Transverse colon (tissue), 4 donors: ENCODE measurements at places on chromosomes 16 and 17. TPM values are rescaled to one million over a fixed set of nuclear protein-coding genes. Genes with fewer than 3 reads are reported as not detected.

Gene SLC52A1
- 3.4 TPM for total RNA-seq

Gene GRIN2A
- total RNA-seq = 0.20 TPM

Gene RASD1
- 83.8 TPM for total RNA-seq

Gene HEATR9
- not detected for total RNA-seq

Gene C17orf113
- not detected for total RNA-seq

Gene SAMD14
- 0.32 TPM for total RNA-seq

Gene CCL2
- 141 TPM for total RNA-seq

Gene AATK
- total RNA-seq = 9.4 TPM

Gene CNTNAP4
- not detected for total RNA-seq

Gene TP53TG3B
- total RNA-seq = not detected

GRCh38 chr17:20263595-20263994, 203.7 kb downstream of the LGALS9B start:
- no peak for DNase-seq

GRCh38 chr16:6695666-6696065, 637.0 kb upstream of the RBFOX1 start:
- DNase-seq = no peak

GRCh38 chr16:65975049-65975708, 391.3 kb upstream of the CDH5 start:
- DNase-seq = no peak

GRCh38 chr17:66676421-66676820, 158.5 kb upstream of the CACNG5 start:
- peak; percentile 89 for DNase-seq

DNA sequence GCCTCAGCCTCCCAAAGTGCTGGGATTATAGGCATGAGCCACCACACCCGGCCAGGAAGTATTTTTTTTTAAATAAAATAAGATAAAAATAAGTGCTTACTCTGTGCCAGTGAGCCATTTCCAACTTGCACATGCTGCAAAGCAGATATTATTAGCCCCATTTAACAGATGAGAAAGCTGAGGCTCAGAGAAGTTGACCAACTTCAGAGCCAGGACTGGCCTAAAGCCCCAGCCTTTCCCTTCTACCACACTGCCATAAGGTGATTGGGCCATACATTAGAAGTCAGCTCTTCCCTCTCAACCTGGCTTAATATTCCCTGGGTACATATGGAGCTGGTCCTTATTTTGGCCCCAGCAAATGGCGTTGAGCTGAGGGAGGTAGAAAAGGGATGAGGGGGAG, 25.1 kb downstream of the NEUROD2 start:
- DNase-seq = no peak

- DNase-seq = no peak
Measured at GRCh38 chr16:2386990-2387389, 42.3 kb upstream of the CCNF start.

GRCh38 chr17:76106703-76107102, 3.1 kb upstream of the EXOC7 start:
- DNase-seq = no peak

DNA sequence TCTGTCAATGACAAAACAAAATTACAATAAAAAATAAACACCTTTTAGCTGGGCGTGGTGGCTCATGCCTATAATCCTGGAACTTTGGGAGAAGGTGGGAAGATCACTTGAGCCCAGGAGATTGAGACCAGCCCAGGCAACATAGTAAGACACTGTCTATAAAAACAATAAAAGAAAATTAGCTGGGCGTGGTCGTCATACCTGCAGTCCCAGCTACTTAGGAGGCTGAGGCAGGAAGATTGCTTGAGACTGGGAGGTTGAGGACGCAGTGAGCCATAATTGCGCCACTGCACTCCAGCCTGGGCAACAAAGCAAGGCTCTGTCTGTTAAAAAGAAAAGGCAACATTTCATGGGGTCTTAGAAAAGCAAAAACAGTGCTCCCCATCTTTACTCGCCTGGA, 32.7 kb downstream of the EMP2 start:
- peak; percentile 26 for DNase-seq

GRCh38 chr16:68369697-68370580, 59.1 kb downstream of the PRMT7 start:
- DNase-seq = peak; percentile 68

GRCh38 chr17:31743797-31744196, 115.2 kb downstream of the COPRS start:
- no peak for DNase-seq

GRCh38 chr17:78391843-78392242, 13.4 kb downstream of the PGS1 start:
- DNase-seq = no peak

DNA sequence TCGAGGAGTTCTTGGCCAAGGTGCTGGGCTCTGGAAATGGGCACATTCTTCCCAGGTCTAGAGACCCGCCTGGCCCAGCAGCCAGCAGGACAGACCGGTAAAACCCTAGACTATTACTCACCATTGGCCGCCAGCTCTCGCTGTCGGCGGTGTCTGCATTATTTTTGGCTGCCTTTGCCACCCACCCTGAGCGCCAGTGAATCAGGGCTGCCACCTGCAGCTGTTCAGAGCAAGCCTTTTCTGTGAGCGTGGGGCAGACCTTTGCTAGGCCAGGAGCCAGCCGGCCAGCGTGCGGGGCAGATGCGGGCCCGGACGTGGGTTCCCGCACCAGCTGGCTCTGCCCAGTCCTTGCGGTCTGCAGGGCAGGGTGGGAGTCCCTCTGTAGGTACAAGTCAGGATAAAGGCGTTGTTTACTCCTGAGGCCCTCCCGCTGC, 15.8 kb upstream of the CLEC18A start:
- DNase-seq = no peak

DNA sequence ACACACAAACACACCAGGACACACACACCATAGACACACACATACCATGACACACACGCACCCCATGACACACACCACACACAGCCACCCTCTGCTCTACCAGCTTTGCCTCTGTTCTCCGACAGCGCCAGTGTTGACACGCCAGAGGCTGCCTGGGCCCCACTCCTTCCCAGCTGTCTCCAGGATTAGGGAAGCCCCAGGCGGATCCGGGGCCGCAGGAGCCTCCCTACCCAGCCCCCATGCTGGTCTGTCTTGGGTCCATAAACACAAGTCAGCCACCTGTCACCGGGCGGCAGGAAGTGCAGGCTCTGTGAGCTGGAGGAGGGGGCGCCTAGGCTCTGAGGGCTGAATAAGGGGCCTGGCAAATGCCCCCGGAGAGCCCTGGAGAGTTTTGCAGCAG, 10.5 kb downstream of the TBC1D16 start:
- peak; percentile 44 for DNase-seq

DNA sequence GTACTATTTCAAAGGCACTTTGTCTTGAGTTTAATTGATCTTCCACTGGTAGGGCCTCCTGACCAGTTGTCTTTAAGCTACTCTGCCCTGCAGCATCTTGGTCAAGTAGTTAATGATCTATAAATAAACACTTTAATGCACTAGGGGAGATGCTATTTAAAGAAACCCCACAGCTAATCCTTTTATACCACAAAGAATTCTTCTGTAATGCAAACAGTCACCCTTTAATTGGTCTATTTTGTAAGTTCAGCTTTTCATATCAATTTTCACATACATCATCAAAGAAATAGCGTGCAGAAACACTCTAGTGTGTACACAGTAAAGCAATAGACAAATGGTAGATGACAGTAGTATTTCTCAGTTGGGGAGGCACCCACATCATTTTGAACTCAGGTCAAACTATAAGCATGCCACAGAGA, 70.3 kb downstream of the PMP22 start:
- DNase-seq = no peak

GRCh38 chr17:8622191-8622590, 8.3 kb downstream of the MYH10 start:
- DNase-seq = no peak

GRCh38 chr16:2529961-2530628, 1.1 kb downstream of the CEMP1 start:
- DNase-seq = no peak

- no peak for DNase-seq
Measured at GRCh38 chr16:27177031-27177774, 26.1 kb upstream of the KDM8 start.

- no peak for DNase-seq
Measured at GRCh38 chr17:58335061-58335731, 6.6 kb upstream of the TSPOAP1 start.

DNA sequence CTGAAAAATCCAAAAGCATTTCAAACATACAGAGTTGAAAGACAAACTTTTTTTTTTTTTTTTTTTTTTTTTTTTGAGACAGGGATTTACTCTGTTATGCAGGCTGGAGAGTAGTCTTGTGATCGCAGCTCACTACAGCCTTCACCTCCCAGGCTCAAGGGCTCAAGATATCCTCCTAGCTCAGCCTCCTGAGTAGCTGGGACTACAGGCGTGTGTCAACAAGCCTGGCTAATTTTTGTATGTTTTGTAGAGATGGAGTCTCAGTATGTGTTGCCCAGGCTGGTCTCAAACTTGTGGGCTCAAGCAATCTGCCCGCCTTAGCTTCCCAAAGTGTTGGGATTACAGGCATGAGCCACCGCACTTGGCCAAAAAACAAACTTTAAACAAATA, 64.2 kb upstream of the KIFC3 start:
- DNase-seq = no peak

GRCh38 chr17:12316021-12316420, 295.3 kb downstream of the MAP2K4 start:
- DNase-seq = no peak
